DMS53 (cell line): ENCODE measurements at places on chromosomes 1 and 21.

DNA sequence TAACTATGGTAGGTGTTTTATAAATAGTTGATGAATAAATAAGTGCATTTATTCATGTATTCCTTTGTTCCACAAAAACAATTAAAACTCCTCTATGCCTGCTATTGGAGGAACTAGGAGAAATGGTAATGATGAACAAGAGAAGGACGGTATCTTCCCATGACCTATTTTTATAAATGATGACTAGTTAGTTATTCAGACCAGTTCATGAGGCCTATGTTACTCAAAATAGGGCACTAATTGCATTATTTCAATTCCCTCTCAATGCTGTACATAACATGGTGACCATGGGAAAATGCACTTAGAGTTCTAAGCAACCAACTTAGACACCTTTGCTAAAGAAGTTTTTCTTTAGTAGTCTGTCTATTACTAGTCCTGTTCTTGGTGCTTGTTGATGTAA, 53.1 kb downstream of the XCL1 start:
- DNase-seq, result no peak

DNA sequence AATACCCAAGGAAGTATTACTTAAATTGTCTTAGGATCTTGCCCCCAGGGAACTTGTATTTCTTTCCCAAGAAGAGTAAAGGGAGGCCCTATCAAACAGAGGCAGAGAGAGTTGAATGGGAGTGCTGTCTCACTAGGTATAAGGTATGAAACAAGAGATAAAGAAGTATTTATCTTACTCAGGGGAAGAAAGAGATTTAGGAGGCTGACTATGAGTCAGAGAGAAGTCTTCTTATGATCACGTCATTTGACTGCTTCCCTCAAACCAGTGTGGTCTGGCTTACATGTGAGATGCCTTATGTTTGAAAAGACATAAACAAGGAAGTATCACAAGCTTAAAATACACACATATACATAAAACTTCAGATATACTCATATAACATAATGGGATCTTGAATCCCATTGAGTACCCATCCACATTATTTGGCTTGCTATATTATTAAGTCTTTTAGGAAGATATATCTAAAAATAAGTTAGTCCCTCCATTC, 29.6 kb downstream of the DUSP10 start:
- DNase-seq, result peak; percentile 73

GRCh38 chr1:210123924-210124589, 108.5 kb upstream of the SERTAD4 start:
- DNase-seq, result peak; percentile 89

- no peak for DNase-seq
These were observed 665.8 kb downstream of the PLPP3 start for GRCh38 chr1:55913565-55913964.

DNA sequence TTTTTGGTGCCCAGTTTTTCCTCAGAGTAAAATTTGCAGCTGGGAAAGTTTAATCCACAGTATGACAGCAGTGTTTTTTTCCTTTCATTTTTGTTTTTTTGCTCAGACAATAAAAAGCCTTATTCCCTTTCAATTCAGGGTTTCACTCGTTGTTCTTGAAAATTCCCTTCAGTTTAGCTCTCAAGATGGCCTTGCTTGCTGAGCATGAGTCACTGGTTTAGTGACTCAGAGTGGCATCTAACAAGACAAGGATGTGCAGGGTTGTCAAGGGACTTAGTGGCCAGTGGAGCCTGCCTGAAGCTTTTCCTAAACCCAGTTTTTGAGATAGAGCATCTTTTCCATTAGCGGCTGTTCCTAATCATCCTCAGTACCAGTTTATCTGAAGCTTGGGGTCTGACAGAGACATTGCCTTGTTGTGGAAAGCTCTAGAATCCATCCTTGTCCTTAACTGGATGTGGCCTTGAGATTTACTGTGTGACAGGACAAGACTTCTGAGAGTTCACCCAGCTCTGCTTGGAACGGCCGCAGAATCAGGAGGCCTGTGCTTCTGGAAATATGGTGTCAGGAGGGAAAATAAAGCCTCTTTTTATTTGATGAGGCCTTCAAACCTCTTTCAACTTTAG, 48.4 kb upstream of the DNAJC6 start:
- DNase-seq, result peak; percentile 91

DNA sequence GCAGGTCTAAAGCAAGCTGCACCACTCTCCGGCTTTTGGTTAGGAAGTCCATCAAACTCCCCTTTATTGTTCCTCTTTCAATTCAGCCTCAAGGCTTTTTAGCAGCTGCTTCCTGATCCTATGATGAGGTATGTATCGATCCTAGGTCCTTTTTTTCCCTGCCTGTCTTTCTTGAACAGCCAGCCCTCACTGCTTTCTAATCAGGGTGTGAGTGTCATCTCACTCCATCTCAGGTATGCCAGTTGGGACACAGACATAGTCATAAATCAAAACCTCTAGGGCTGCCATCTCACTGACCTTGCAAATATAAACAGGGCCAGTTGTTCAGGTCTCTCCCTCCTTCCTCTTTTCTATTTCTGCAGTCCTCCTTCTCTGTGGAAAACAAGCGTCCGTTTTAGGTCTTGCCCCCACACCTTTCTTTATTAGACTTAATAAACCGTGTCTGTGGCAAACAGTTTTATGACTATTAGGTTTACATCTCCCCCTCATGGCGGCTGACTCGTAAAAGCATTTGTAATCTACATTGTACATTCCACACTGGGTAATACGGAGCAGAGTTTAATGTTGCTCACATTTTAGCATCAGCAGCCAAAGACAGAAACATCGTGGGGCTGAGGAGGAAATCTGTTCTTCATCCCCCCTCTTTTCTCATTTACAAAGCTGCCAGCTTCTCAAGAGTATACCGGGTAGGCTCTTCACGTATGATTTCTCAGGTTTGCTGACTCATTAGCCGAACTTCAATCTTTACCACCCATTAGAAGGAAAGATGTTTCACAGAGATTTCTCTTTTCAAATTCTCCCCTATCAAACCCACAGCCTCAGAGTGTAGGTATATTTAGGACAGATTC, 11.6 kb downstream of the STYXL2 start:
- DNase-seq, result no peak

- DNase-seq, result no peak
These were observed 41.5 kb downstream of the CLSTN1 start for GRCh38 chr1:9782116-9782751.

DNA sequence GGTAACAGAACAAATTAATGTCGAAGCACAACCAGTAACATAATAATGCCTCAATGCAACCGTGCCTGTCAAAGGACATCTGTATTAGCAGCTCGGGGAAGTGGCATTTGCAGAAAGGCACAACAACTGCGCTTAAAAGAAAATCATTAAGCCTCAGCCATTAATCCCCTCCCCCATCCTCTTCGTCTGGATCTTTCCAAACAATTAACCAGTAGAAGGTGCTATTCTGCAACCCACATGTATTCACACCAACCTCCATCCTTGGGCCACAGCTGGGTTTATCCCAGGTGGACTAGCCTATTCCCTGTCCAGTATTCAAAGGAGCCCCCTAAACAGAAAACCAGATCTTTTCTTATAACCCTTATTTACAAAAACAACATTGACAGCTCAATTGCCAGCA, 2.6 kb downstream of the RERE start:
- DNase-seq, result peak; percentile 33

GRCh38 chr1:91736146-91736714, 149.7 kb downstream of the TGFBR3 start:
- DNase-seq, result no peak

- no peak for DNase-seq
These were observed 41.7 kb downstream of the TNFRSF9 start for GRCh38 chr1:7898962-7899361.

DNA sequence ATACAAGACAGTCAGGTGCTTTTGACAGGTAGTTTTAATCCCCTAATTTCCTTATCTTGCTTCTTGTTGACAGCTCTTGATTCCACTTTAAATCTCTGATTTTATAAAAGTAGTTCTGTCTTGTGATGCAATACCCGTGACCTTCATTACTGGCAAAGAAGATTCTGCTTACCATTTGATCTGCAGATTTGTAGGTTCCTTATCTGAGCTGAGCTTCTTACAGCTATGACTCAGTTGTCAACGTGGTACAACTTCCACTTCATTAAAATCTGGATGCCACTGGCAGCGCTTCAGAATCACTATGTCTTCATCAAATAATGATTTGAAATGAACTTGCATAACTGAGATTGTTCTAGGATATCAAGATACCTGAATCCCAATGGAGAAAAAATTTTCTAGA, 543.6 kb upstream of the B3GALT2 start:
- no peak for DNase-seq

GRCh38 chr1:206142011-206142410, 24.8 kb upstream of the AVPR1B start:
- DNase-seq, result peak; percentile 67

DNA sequence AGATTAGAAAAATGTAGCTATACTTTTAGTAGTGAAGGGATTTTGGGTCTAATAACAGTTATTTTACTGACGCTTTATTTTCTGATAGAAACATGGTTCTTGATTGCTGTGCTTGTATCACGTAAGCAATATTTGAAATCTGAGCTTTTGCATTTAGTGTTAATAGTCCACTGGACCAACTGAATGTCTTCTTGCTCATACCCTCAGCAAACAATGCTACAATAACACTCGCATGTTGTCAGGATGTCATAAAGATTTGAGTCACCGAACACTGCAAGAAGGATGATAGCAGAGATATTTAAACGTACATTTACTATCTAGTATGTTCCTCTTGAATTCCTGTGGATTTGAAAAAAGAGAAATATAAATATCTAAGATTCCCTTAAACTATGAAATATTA, 7.5 kb downstream of the DYRK1A start:
- DNase-seq, result no peak

DNA sequence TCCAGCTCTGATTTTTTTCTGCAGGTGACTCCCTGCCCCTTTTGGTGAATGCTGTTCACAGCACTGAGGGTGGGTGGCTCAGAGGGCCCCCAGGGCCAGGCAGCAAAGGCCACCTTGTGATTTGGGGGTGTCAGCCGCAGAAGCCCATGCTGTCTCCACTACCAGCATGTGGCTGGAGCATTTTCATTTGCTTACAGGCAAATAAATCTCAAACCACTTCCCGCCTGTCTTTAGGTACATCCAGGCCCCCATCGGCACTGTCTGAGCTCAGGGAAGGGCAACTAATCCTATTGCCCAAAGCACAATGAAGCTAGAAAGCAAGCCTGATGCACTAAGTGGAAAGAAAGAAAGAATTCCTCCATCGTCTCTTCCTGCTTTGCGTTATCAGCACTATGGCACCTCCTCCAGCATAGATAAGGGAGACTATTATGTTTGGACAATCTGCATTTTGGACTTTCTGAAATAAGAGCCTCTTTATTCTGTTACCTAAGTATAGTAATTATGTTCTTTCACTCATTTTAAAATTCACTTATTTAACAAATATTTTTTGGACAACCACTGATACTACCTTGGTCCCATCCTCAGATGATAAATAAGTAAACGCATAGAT, 100.5 kb upstream of the TLR5 start:
- DNase-seq, result no peak

- no peak for DNase-seq
These were observed 3.4 kb downstream of the RCAN1 start for GRCh38 chr21:34611528-34611927.

GRCh38 chr1:108194051-108194450, 6.1 kb downstream of the SLC25A24 start:
- no peak for DNase-seq

DNA sequence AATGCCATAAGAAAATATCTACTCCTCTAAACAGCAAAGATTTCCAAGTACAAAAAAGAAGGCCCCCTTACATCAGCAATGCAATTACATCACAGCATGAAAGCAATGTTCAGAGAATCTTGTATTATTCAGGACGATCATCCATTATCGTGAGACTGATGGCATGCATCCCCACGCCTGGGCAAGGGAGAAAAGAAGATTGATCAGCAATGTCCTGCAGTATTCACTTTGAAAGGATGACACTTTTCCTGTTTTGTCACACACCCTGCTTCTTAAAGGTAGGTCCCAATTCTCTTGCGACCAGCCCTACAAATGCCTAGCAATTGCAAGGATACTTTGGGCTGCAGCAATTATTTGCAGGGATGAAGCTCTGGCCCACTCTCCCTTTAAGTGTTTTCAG, 108.7 kb downstream of the TOMM20 start:
- no peak for DNase-seq

GRCh38 chr1:35499652-35500176, 57.5 kb downstream of the KIAA0319L start:
- no peak for DNase-seq

DNA sequence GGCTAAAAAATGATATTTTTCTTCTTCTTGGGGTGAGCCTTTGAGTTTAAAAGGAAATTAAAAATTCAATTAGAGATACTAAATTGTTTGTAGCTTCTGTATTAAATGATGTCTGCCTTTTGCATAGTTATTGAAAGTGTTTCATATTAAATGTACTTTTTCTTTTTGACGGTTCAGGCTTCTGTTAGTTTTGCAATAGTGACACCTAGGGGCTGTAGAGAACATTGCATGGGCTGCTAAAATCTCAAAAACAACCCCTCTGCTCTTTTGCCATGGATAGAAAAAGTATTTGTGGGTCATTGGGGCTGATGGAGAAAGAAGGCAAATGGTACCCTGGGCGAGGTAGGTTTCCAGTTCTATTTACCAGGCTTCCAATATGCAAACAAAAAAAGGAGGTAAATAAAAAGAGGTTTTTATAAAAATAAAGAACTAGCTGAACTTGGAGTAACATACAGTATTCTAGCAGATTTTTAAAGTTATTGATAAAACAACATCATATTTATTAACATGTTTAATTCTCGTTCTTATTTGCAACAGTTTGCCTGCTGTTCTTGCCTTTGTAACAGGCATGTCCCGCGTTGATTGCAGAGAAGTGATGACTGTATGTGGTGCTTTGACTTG, 115.4 kb upstream of the HOOK1 start:
- DNase-seq, result peak; percentile 78

- peak; percentile 93 for DNase-seq
These were observed 563 bp upstream of the NFIA start for GRCh38 chr1:61081686-61082310.

- no peak for DNase-seq
These were observed 14.3 kb downstream of the XCL2 start for GRCh38 chr1:168529518-168529917.

DNA sequence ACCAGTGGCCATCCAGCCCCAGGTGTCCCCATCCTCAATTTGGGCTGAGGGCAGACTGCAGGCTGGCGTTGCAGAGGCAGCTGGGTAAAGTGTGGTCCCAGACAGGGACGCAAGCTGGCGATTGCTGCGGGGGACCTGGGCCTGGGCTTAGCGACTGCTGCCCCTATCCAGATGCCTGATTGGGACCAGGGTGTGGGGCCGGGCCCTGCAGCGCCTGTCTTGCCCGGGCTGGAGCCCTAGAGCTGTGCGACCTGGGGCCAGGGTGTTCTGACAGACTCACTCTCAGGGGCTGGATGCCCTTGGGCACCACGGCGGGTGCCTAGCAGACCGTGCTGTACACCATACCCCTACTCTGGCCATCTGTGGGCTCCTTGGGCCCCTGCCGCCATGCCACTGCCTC, 16.2 kb upstream of the FAAP20 start:
- no peak for DNase-seq

DNA sequence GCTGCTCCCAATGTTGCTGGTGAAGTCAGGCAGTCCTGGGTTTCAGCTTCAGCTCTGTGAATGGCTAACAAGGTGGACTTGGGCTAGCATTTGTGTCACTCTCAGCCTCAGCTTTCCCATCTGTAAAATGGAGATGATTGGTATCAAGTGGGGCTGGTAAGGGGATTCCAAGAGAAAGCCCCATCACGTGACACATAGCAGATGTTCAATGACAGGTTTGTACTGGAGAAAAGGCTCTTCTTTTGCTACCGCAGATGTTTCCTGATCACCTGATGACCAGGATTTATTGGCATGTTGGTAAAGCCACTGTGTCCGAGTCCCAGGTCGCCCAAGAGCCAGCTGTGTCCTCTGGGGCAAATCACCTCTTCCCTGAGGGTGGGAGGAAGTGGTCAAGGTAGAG, 335.0 kb downstream of the MATN1 start:
- DNase-seq, result no peak
